ENCODE measurements at places on chromosomes 13 and 19. TPM values are rescaled to one million over a fixed set of nuclear protein-coding genes. Genes with fewer than 3 reads are reported as not detected.

Gene LILRB3
- polyA plus RNA-seq: 0.83 TPM

Gene SLC5A5
- polyA plus RNA-seq: 0.05 TPM

Gene CYP2A6
- polyA plus RNA-seq: not detected

Gene NXNL1
- 0.12 TPM for polyA plus RNA-seq

Gene FAM124A
- polyA plus RNA-seq: 4.3 TPM

Gene SPPL2B
- 91.6 TPM for polyA plus RNA-seq

Gene CRLF1
- 3.5 TPM for polyA plus RNA-seq

Gene SBSN
- 0.04 TPM for polyA plus RNA-seq

Gene CEACAM6
- polyA plus RNA-seq: 0.12 TPM

Gene CABP5
- 0.10 TPM for polyA plus RNA-seq

Gene KLHL26
- 7.4 TPM for polyA plus RNA-seq

Gene ZNF44
- polyA plus RNA-seq: 56.2 TPM

Gene C1QTNF9
- polyA plus RNA-seq: 0.59 TPM

Gene ZNF441
- 19.2 TPM for polyA plus RNA-seq

Gene VWA8
- 21.9 TPM for polyA plus RNA-seq

Gene KANK3
- 6.8 TPM for polyA plus RNA-seq

Gene CD70
- polyA plus RNA-seq: not detected

DNA sequence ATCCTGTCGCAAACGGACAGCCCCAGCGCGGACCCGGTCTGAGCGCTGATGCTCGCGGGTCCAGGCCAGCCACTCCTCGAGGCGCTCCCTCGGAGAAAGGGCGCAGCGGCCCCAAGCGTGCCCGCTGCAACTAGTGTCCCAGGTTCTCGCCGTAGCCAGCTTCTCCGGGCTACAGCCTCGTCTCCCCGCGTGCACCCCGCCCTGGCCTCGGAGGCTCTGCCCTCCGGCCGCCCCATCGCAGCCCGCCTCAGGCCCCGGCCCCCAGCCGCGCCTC is 487 bp downstream of the FLT1 start:
- no peak for DNase-seq

DNA sequence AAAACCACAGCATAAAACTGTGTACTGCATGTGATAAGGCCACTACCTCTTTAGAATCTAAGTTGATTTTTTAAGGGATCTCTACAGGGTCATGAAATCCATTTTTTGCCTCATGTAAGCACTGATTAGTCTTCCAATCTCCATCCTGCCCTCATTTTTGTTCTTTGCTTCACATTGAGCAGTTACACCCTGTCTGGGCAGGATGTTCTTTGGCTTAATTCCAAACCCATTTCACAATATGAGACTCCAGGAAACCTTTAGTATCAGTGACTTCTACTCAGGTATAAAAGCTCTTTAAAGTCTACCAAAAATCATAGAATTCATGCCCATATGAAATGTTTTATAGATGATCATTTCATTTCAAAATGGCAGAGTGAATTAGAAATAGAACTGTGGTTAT is 592.6 kb downstream of the TBC1D4 start:
- no peak for DNase-seq

DNA sequence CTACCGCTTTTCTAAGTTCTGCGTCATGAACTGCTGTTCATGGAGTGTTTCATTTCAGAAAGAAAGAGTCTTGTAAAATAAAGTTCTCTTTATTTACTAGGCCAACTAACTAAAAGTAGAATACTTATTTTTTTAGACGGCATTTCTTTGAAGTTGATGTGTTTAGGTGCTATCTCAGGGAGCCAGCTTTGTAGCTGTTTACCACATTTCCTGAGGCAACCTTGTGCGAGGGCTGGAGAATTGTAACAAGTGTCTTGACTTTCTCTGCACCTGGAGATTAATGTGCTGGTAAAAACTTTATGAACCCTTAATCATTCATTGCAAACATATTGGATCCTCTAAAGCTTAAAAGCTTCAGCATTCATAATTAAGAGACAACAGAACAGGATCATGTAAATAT is 229.3 kb downstream of the GPC6 start:
- DNase-seq: no peak

- DNase-seq: no peak
Observed at GRCh38 chr13:106680796-106681472, 113.0 kb upstream of the ARGLU1 start.

- DNase-seq: no peak
Observed at GRCh38 chr13:23758798-23759527, 130.2 kb downstream of the MIPEP start.

GRCh38 chr19:15285896-15286591 is 46.3 kb downstream of the BRD4 start:
- DNase-seq: no peak

DNA sequence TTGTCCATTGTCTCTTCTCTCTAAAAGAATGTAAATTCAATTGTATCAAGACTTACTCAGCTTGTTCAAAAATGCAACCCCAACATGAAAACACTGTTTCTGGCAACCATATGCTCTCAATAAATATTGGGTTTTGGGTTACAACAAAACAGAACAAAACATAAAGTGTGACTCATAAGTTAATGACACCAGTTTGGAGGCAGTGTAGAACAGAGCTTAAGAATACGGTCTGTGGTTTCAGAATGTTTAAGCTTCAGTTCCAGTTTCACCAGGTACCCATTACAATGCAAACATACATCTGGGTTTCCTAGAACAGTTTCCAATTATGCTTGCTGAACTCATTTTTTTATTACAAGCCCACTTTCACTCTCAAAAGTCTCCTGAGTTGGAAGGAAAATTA is 285.8 kb upstream of the PCDH9 start:
- no peak for DNase-seq

- no peak for DNase-seq
Observed at GRCh38 chr13:109241160-109241559, 545.2 kb downstream of the IRS2 start.

DNA sequence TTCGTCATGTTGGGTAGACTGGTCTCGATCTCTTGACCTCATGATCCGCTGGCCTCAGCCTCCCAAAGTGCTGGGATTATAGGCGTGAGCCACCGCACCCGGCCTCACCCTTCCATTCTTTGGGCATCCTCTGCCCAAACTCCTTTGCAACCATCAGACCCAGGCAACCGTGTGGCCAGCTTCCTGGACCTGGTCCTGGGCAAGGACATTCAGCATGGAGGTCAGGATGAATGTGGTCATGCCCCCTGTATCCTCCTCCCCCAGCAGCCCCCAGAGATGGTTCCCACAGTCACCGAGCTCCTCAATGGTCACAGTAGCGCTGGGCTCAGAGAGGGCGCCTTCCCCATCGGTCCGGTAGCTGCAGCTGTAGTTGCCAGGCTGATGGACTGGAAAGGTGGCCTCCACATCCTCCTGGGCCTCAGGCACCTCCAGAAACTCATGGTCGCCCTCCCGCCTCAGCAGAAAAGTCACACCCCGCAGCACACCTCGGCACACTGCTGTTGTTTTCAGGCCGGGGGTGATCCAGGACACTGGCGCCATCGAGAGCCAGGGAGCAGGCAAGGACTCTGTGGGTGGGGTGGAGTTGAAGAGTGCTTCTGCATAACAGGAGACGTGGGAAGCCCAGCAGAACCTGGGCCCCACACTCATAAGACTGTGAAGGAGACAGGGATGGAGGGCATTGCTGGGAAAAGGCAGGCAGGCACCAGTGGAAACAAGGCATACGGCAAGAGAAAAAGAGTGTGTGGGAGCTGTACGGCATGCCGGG is 1.1 kb downstream of the A1BG start:
- DNase-seq: no peak

DNA sequence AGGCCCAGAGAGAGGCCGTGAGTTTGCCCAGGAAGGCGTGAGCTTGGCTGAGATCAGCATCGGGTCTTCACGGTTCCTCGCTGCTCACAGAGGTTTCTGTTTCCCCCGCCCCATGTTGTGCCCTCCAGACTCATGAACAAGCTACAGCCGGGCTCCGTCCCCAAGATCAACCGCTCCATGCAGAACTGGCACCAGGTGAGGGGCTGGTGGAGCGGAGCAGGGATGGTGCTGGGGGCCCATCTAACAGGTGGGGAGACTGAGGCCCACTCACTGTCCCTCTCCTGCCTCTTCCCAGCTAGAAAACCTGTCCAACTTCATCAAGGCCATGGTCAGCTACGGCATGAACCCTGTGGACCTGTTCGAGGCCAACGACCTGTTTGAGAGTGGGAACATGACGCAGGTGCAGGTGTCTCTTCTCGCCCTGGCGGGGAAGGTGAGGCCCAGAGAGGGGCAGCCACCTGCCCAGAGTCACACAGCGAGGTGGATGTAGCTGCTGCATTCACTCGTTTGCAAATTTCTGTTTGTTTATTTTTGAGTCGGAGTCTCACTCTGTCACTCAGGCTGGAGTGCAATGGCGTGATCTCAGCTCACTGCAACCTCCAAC is 6.0 kb downstream of the CNN2 start:
- no peak for DNase-seq

GRCh38 chr13:48626077-48626449 is 27.7 kb upstream of the CYSLTR2 start:
- DNase-seq: peak; percentile 49

GRCh38 chr19:14073261-14073924 is 807 bp downstream of the MISP3 start:
- DNase-seq: no peak

GRCh38 chr13:106566641-106567473 is 1.1 kb downstream of the ARGLU1 start:
- no peak for DNase-seq

GRCh38 chr19:33699754-33700407 is 78.1 kb downstream of the CHST8 start:
- DNase-seq: no peak

DNA sequence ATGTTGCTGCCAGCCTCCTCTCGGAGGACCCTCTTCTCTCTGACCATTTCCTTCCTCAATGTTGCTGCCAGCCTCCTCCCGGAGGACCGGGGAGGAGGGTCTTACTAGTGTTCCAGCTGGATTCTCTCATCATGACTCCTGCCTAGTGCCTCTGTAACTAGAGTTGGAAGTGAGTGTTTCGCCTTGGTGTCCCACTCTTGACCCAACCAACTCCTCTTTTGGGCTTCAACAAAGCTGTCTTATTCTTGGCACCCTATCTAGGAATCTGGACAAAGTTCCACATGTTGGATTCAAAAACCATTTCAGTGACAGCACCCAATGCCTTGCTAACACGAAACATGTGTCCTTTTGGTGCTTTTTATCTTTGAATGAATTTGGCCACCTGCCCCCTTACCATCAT is 165.4 kb downstream of the GPC5 start:
- DNase-seq: no peak

DNA sequence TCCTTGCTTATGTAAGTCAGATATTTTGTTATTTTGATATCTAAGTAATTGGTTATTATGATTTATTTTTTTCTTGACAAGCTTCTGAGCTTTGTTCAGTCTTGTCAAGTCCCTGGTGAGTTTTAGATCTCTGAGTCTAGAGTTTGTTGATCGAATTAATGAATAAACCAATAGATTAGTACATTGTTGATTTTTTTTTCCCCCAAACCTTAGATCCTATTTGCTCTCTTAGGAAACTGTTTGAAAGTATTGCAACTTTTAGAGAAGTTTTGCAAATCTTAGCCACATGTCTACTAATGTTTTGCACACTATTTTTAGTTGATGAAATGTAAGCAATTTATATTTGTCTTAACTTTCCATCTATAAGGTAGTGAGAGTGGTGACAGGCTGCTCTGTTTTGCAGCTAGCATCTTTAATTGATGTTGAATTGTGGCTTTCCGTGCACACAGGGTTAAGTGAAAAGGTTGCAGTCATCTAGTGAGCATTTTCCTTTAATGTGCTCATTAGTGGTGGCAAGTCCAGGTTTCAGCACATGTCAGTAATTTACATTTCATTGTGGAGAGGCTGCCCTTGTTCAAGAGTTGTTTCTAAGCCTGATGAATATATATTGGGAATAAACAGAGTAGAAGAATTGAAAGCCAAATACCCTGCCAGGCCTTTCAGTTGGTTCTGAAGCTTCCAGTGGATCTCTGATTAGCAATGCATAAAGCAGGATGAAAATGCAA is 86.3 kb downstream of the PCCA start:
- no peak for DNase-seq

GRCh38 chr13:98576200-98576945 is 534 bp downstream of the STK24 start:
- DNase-seq: no peak

DNA sequence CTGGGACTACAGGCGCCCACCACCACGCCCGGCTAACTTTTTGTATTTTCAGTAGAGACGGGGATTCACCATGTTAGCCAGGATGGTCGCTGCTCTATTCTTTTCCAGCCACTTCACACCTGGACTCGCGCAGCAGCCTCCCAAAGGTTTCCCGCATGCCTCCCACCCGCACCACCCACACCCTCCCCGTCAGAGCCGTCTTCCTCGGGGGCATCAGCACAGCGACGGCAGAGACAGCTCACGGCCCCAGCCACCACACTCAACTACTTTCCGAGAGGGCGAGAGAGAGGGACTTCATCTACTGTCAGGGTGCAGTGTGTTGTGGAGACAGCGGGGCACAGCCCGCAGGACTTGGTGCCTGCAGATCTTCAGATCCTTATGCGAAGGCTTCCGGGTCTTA is 5.6 kb downstream of the ZNF787 start:
- DNase-seq: no peak

DNA sequence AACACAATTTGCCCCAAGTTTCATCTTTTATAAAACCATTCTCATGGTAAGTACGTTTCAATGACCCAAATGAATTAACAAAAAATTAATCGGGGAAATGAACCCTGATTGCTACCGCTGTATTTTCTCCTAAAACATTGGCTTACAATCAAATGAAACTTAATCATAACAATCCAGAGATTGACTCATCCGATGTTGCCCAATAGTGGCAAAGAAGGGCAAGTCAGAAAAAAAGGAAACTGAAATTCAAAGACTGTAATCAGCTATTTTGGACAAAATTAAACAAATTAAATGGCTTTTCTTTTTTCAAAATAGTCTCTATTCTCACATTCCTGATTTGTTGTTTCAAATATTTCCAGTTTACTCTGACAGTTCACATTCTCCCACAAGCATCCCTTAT is 3.9 kb upstream of the ACOD1 start:
- DNase-seq: no peak

DNA sequence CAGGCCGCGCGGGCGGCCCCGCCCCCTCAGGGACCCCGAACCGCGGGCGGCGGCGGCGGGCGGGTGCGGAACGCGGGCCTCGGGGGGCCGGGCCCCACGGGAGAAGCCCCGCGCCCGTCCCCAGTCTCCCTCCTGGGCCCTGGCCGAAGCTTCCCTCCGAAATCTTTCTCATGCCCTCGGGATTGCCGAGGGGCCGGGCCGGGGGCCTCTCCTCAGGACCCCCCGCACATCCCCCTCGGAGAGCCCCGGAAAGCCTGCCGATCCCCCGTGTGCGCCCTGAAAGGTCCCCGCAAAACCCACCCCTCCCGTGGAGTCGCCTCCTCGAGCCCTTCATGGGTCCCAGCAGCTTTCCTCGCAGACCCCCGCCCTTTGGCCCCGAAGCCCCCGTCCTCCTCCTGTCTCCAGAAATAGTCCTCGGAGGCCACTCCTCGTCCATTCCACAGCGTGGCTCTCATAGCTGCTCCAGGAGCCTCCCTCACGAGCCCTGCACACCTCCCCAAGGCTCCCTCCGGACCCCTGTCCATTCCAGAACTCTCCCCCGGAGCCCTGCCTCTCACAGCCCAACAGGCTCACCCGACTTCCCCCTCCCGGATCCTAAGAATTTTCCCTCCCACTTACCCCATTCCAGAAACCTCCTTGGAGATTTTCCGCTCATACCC is 555 bp downstream of the SAMD4B start:
- DNase-seq: no peak

- no peak for DNase-seq
Observed at GRCh38 chr19:42508892-42509444, 19.3 kb downstream of the CEACAM1 start.
